ENCODE measurements at places on chromosomes 16 and 17. TPM values are rescaled to one million over a fixed set of nuclear protein-coding genes. Genes with fewer than 3 reads are reported as not detected.

Gene TMEM220
- polyA plus RNA-seq: 3.6 TPM

Gene TMEM231
- 5.8 TPM for polyA plus RNA-seq

Gene SNX20
- 44.6 TPM for polyA plus RNA-seq

Gene TEKT5
- not detected for polyA plus RNA-seq

Gene TMEM208
- polyA plus RNA-seq: 64.2 TPM

Gene HYDIN
- polyA plus RNA-seq: not detected

Gene FBXW10B
- not detected for polyA plus RNA-seq

All from IgD-negative memory B cell (primary cell).